ENCODE measurements at places on chromosomes 2 and 18.
A peak's percentile ranks its signal among the peaks of the same experiment; 100 is the strongest.

- DNase-seq, result peak; percentile 51
These were observed 1.7 kb upstream of the STAMBP start for GRCh38 chr2:73827018-73827417.

DNA sequence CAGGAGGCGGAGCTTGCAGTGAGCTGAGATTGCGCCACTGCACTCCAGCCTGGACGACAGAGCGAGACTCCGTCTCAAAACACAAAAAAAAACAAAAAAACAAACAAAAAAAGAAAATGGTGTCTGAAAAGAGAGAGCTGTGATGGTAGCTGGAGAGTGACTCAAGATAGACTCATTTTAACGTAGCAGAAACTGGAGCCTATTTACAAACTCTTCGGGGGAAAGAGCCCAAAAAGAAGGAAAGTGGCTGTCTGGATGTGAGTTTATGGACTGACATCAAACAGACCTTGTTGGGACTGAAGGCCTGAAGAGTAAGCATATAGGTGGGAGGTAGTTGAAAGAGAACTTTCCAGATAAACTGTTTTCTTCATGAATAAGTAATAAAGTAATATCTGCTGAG, 51.8 kb downstream of the LIMS1 start:
- no peak for DNase-seq

DNA sequence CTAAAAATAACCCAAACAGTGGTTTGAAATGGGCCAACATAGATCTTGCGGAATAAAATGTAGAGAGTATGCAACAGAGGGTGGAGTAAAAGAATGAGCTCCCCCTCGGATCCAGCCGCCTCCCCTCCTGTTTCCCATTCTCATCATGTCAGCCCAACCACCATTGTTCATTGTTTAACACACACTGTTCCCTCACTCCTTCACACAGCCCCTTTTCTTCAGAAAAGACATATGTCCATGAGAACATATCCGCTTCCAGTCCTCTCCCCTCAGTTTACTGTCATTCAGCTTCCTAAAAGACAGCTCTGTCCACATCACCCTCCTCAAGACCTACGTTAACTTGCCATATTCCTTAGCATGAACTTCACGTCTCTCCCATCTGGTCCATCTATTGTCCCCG, 62.9 kb upstream of the SERTAD2 start:
- no peak for DNase-seq

DNA sequence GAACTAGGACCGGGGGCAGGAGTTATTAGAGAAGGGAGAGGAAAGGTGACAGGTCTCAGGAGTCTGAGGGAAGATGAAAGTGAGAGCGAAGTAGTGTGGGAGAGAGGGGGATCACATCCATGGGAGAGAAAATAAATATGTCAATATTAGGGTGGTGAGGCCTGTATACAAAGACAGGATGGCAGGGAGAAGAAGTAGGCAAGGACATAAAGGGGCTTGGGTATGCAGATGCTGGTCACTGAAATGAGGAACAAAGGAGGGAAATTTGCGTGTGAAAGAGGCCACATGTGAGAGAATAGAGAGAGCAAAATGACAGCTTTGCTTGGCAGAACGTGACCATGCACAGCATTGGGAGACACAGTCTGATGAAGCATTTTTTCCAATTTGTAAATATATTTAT, 13.6 kb downstream of the METAP1D start:
- no peak for DNase-seq

GRCh38 chr2:240277073-240277806, 136.8 kb upstream of the OTOS start:
- DNase-seq, result peak; percentile 30

DNA sequence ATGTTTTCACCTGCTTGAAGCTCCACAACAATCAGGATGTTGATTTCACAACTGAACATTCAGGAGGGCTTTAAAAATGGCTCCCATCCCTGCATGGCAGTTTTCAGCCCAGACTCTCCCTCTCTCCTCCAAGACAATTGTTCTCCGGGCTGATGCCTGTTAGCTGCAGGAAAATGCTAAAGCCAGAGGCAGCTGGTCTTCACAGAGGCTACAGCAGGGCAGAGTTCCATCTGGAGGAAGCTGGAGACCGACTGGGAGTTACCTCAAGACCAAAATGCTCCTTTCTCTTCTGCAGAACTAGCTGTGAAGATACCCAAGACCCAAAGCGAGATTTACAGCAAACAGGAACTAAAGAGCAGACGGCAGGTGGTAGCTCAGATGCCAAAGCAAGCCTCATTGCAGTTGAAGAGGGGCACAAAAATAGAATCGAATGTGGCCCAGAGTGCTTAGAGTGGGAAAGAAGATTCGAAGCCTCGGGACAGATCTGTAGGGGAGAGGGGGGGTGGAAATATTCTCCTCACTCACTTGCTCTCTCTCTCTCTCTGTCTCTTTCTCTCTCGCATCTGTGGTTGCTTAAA, 423.6 kb downstream of the ZNF521 start:
- no peak for DNase-seq

DNA sequence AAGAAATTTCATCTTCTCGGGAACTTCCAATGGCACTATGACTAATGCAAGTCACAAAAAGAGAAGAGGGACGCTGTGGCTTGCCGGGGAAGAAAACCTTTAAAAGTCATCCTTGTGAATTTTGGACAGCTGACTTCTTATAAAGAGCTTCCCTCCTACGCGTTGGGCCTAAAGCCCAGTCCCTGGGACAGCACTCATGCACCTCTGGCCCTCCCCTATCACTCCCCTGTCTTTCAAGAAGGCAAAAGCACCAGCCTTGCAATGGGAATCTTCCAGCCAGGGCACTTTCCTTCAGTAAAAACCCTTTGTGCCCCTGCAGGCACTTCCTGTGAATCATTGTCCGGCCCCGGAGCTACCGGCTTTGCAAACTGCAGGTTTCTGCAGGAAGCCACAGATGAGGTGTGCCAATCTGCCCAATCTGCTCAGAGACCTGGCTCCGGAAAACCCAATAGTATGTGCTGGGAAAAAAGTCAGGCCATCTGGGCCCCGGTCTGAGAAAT, 7.1 kb downstream of the MREG start:
- peak; percentile 77 for DNase-seq

DNA sequence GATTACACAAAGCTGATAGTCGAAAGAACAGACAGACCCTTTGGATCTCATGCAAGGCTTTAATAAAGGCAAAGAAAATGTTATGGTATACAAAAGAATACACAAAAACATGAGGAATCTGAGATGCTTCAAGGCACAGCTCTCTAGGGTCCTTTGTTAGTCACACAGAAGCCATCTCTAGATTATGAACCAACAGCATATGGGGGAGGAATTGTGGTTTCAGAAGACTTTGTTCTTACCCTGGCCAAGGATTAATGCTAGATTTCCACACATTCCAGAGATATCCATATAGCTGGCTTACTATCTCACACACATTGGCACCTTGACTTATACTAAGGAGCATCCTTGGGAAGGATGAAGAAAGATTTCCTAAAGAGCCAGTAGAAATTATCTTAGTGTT, 206.1 kb downstream of the GULP1 start:
- no peak for DNase-seq

DNA sequence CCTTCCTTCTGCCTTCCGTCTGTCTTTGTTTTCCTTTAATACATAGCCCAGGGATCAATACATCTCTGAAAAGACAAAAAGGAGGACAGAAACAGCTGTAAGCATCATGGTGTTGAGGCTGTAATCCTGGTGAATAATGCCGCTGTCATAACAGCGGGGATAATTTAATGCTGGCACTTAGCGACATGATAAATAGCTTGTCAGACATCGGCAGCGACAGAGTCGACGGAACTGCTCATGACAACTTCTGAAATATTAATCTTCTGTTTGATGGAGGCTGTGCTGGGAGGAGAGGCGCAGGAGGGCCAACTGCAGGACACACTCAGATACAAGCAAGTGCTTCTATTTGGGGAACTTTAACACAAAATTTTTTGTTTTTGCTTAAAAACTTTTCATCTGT, 602.2 kb downstream of the GALR1 start:
- DNase-seq, result no peak

DNA sequence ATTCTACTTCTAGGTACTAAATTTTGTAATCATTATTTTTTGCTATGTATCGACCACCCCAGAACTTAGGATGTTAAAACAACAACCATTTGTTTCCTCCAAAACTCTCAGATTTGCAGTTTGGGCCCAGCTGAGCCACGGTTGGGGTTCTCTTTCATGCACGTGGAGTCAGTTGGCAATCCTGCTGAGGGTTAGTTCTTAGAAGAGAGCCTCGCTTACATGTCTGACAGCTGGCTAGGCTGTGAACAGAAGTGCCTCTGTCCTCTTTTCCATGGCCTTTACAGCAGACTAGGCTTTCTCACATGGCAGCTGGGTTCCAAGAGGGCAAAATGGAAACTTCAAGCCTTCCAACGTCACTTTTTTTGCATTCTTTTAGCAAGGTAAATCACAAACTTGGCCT, 9.3 kb upstream of the RGPD4 start:
- DNase-seq, result no peak

DNA sequence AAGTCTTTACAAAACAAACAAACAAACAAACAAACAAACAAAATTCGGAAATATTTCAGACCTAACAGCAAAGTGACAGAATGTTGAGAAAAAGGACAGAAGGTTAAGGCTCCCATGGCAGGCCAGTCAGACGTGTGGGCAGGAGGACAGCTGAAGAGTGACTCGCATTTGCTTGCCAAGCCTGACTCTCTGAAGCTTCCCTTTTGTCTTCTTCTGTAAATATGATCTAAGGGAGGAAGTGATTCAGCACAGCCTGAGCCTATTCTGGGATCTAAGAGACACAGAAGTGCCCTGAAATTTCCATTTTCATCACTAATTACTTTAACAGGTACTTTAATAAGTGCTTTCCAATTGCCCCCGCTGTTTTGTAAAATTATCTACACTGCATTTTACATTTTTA, 134.0 kb upstream of the LYPD1 start:
- DNase-seq, result peak; percentile 87

DNA sequence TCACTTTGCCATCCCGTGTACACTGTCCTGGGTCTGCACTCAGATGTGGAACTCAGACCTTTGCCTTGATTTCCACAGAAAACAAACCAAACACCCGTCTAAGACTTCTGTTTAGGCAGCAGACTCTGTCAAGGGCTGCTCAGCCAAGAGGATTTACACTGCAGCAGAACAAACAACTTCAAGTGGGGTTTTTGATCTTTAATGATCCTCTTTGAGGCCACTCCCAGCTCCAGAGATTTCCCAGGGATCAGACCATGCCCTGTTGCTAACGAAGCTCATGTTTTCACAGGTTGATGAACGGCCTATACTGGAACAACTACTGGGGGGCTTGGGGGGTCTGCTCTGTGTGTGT, 52.5 kb upstream of the LGALSL start:
- DNase-seq, result no peak

DNA sequence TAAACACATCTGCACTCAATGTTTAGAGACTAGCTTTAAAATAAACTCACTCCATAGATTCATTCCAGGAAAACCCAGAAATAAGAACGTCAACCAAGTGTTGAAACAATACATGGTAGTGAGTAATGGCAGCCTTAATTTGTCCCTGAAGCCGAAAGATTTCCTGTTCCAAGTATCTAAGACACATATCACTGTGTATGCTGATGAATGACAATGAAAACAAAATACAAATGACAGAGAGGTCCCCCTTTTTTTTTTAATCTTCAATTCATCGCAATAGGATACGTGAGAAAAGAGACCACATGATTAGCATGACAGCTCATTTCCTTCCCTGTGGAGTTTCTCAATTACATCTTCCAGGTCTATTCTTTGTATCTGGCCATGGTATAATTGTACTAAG, 160.5 kb upstream of the STK17B start:
- DNase-seq, result no peak

GRCh38 chr2:238883421-238883901, 35.6 kb downstream of the TWIST2 start:
- no peak for DNase-seq

DNA sequence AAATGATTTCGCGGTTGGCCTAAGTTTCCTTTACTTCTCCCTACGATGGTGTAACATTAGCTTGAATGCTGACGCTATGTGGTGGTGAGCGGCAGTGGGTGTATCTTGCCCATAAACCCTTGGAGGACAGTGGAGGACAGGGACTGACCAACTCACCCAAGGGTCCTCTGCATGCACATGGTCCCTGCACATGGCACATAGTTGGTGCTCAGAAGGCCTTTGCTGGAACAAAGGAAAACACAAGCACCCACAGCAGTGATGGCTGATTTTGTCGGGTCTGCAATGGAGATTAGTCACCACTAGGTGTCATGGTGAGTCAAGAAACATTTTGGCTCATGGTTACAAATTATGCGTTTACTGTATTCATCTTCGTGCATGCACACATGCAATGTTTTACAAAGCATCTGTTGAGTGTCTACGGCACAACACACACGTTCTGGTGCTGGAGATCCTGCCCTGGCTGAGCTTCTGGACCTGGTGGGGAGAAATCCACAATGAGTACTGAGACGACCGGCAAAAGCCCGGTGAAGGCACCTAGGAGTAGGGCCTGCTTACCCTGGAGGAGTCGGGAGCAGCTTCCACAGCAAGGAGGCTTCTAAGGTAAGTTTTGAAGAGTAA, 44.0 kb downstream of the PDCL3 start:
- peak; percentile 47 for DNase-seq

DNA sequence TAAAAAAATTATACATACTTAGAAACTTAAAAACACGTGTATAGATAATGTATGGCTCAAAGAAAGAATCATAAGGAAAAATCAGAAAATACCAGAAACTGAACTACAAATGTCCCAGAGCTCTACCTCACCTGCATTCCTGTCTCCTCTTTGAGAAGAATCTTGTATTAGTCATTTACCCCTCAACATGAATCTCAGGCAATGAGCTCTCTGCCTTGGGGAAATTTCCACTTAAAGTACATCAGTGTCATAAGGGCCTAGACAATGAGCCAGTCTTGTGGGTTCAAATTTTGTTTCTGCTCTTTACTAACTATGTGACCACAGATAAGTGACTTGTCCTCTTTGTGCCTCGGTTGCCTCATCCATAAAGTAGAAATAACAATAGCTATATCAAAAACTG, 40.1 kb downstream of the SCG2 start:
- DNase-seq, result peak; percentile 66
